ENCODE measurements at places on chromosomes 13 and 19. TPM values are rescaled to one million over a fixed set of nuclear protein-coding genes. Genes with fewer than 3 reads are reported as not detected.

- DNase-seq, result no peak
These were observed 5.5 kb downstream of the PNMA8C start for GRCh38 chr19:46423188-46423587.

Gene YJU2
- 18.9 TPM for total RNA-seq

GRCh38 chr13:35190241-35190640 lies 248.2 kb downstream of the NBEA start:
- no peak for DNase-seq

- no peak for DNase-seq
These were observed at the start of gene TMEM150B for GRCh38 chr19:55325172-55325571. Gene TMEM150B (minus strand): TSS chr19:55325341. CDS start chr19:55321036, 4,305 bp downstream.

Gene RETN
- total RNA-seq, result not detected

Gene RASAL3
- 5.9 TPM for total RNA-seq

DNA sequence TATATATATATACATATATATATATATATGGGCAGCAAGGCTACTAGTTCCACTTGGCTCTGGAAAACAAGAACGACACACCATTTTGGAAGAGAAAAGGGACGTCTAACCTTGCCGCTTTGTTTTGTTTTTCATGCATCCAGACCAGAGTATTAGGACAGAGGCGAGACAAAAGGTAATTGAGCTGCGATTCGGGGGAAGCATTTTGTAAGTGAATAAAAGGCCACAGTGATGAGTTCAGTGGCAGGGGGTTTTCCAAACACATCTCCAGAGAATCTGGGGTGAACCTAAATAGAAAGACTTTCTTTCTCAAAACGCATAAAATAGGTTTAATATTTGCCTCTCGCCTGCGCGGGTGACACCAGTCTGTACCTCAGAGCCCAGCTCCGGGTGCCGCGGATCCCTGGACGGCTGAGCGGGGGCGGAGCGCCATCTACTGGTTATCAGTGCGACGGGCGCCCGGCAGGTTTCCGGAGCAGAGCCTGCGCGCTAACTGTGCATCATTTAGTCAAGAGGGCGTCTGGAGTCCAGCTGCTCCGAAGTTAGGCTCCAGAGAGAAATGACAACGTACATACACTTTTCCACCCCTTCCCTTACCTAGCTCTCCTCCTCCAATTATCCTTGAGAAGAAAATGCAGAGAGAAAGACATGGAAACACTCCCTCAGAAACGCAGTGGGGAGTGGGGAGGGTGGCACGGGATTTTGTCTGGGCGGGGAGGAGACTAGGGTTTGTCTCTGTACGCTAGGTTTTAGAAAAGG lies 262.3 kb downstream of the TBC1D4 start:
- DNase-seq, result peak; percentile 80

- DNase-seq, result no peak
These were observed 8.4 kb upstream of the C13orf46 start for GRCh38 chr13:113982296-113982661.

DNA sequence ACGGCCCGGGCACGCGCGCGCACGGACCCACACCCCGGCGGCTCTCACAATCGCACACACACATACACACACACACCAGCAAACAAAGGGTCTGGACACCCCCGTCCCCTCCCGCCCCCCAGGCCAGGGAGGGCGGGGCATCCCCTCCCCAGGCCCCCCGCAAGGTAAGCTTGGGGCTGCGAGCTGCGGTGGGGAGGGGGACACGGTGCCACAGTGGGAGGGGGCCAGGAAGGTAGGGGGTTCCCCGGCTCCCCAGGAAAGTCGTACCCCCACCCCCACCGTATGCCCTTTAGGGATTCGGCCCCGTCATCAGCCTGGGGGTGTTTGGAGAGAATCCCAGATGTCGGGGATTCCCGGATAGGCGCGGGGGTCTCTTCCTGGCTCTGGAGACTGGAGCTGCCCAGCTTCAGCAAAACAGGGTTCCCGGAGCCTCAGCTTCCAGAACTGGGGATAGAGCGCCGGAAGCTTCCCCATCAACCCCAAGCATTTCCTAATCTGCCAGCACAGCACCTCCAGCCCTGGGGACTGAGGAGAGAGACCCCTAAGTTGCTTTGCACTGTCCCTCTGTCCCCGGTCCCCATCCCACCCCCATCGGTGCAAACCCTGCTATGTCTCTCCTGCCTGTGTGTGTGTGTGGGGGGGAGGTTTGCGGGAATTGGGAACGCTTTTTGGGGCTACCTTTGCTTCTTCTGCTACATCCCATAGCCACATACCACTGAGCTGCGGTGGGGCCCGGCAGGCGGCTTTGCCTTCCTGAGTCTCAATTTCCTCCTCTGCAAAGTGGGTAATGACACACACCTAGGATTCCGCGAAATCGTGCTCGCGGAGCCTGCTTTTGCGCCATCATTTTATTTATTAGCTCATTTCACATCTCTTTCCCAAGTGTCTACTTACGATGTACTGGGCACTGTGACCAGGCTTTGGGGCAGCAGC lies 1.8 kb upstream of the CDC37 start:
- DNase-seq, result no peak

Gene LYL1
- 21.0 TPM for total RNA-seq

Measured in breast epithelium (tissue), 4 donors.